CD8-positive, alpha-beta T cell (primary cell): ENCODE measurements at places on chromosomes 4 and X. TPM values are rescaled to one million over a fixed set of nuclear protein-coding genes. Genes with fewer than 3 reads are reported as not detected.
A peak's percentile ranks its signal among the peaks of the same experiment; 100 is the strongest.

- DNase-seq = no peak
These were observed 28.5 kb downstream of the UTP14A start for GRCh38 chrX:129934461-129934860.

- peak; percentile 7 for DNase-seq
These were observed 12.8 kb downstream of the SCD5 start for GRCh38 chr4:82785611-82786400.

SPATA18 gene
- not detected for total RNA-seq

MAGEB10 gene
- total RNA-seq = not detected

DNA sequence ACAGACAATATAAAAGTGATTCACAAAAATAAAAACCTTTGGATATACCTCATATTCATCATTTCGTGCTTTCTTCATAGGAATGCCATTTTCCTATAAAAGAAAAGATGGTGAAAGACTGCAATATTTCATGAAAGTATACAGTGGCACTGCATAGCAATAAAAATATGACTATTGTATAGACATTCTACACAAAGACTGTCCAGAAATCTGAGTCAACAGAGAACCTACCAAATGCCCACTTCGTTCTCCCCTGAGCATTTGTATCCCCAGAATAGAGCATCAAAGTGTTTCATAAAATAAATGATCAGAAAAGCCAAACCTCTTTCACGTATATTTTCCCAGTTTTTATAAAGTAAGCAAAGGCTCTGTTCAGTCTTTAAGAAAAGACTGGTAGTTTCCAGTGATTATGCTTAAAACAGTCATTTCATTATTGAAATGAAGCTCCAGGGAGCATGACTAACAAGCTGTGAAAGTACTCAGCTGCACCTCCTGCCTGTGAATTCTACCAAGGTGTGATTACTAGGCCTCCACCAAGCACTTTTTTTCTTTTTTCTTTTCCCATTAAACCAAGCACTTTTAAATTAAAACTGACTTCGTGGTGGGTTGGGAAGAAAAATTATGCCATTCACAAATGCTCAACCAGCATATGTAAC lies 20.2 kb downstream of the PPA2 start:
- no peak for DNase-seq

DNA sequence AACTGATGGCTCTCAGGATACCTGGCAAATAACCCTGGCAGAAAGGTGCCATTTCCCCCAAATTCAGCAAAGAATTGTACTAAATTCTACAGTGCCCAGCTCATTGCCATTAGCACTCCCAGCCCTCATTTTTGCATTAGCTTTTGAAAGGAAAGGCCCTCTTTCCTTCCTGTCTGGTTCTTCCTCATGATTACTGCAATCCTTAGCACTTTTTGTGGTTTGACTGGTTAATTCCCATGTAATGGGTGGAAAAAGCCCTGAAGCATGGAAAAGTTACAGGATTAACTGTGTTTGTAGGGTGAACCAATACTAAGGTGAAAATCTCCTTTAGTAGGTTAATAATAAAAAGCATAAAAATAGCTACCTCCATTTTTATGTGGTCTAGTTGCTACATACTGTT lies 139.5 kb downstream of the NPNT start:
- DNase-seq = no peak

DNA sequence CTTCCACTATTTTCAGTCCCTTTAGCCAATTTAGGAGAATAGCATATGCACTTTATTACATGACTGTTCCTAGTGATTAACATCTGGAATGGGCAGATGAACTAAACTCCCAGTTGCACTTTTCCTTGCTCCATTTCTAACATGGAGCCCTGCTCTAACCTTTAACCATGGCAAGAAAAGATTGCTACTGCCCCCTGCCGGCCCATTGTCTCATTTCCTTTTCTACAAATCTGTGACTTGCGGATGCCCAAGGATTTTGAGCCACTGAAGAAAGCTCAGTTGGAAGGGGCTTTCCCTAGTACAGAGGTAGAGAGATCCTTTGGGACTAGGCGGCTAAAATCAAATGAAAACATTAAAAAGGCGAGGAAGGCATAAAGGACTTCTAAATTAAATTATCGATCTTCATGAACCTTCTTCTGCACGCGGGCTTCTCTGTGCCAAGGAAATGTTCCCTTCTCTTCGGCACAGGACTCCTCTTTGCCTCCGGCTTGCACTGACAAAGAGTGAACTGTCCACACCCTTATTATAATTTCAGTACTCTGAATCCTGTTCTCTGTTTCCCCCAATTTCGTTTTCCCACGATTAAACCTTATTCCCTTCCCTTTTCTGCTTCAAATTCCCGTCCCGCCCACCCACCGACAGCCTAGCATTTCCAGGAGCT lies 577 bp upstream of the GLRA2 start:
- DNase-seq = peak; percentile 36

DNA sequence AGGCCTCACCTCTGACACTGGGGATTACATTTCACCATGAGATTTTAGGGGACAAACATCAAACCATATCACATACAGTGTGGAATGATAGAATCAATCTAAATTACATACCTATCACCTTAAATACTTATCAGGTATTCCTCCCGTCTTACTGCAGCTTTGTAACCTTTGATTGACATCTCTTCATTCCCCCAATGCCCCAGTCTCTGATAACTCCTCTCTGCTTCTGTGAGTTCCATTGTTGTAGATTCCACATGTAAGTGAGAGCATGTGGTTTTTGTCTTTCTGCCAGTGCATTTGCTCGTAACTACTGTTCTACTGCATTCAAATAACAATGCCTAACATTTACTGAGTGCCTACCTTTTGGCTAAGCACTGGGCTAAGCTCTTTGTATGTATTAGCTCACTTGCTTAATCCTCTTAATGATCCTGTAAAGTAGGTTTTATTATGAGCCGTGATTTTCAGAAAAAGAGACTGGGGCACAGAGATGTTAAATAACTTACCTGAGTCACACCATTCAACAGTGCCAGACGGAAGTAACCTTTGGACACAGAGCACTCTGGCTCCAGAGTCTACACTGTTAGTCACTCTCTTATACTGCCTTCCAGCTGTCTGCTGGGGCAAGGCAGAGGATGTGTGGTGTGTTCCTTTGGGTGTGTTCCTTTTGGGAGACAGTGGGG lies 63.7 kb upstream of the ESX1 start:
- no peak for DNase-seq

DNA sequence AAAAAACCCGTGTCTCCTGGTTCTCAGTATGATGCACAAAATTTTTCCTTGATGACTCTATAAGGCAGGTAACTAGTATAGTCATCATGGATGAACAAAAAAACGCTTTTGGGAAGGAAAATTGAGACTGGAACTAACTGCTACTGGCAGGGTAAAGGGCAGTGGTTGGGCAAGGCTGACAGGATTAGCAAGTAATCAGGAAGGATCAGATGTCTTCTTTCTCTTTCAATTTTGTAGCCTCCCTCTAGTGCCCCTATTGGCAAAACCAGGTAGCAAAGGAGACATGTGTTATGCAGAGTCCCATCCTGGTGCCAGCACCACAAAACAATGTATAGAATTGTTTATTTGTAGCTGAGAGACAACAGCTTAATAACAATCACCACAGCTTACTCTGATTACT lies 12.8 kb upstream of the SLITRK4 start:
- no peak for DNase-seq

DNA sequence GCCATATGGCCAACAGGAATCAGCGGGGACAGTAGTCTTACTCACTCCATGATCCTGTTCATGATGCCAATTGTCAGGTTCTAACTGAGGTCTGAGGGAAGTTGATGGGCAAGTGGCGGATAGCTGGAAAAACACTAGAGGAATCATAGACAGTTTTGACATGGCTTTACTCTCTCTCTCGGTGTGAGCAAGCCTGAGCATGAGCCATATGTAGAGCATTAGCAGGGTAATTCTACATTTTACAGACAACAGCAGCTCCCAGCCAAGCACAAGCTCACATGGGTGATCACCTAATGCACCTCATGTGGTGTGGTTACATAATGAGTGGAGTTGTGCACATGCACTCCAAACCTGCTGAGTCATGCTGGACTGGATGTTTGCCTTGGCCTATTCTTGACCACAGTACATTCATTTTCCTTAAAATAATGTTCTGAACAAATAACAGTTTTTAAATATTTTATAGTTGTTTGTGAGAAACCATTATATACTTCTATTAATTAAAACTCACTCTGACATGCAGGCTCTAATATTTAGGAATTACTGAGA lies 429.2 kb downstream of the GPAT3 start:
- no peak for DNase-seq

GAGE12F gene
- total RNA-seq = not detected

DNA sequence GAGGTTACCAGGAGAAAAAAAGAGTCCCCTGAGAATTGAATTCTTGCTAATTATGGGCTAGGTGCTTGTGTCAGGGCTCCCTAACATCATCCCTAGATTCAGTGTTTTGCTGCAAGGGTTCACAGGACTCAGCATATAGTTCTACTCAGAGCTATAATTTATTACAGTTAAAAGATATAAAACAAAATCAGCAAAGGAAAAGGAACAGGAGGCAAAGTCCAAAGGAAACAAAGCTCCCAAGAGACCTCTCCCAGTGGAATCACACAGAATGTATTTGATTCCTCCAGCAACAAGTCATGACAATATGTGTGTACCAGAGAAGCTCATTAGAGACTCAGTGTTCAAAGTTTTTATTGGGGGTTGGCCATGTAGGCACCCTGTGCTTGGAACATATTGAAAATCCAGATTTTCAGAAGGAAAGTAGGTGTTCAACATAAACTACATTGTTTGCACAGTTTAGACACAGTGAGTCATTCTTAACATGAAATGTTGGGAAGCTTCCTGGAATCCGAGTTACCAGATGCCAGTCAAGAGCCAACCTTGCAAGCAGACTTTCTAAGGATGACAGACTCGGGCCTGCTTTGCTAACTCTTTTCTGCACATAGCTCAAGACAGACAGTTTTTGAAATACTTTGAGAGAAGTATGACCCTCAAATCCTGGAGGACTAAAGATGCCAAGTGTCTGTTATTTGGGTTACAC lies 311.3 kb upstream of the EMCN start:
- no peak for DNase-seq

CCKAR gene
- not detected for total RNA-seq

CORIN gene
- not detected for total RNA-seq

PAQR3 gene
- total RNA-seq = 17.8 TPM

DNA sequence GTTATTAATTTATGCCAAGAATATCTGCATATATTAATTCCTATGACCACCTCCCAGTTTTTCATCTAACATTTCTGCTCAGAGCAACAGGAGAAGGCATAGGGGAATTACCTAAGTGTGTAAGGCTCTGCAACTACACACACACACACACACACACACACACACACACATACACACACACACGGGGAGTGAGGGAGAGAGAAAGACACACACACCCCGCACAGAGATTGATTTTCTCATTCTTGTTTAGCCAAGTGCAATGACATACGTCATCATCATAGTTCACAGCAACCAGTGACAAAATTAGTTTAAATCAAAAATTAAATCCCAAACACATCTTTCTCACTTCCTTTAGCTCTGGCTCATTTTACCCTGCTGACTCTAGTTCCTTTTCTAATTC lies 203.1 kb downstream of the RBMX2 start:
- DNase-seq = no peak

DNA sequence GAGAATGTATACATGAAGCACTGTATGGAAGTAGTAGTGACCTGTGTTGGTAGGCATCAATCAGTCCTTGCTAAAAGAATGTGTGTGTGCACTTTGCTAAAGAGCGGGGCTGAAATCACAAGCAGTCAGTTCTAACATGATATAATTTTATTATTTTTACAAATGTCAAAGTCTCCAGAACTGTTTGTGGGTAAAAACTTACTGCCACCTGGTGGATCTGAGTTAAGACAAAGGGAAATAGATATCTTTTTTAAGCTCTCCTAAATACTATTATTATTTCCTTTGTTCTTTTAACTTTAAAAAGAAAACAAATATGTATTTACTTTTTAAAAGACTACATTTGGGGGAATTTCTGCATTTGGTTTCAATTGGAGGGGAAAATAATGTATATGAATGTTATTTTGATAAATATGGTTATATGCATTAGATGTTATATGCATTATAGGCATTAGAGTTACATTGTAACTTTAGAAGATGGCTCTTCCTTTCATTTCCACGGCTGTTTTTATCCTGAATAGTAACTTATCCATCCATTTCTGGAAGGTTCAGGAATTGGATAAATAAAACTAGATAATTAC lies 7.8 kb upstream of the CLOCK start:
- no peak for DNase-seq

RS1 gene
- total RNA-seq = not detected

UBA6 gene
- total RNA-seq = 44.7 TPM

STOX2 gene
- total RNA-seq = not detected

CTAG1B gene
- total RNA-seq = not detected

PAGE5 gene
- total RNA-seq = not detected

DNA sequence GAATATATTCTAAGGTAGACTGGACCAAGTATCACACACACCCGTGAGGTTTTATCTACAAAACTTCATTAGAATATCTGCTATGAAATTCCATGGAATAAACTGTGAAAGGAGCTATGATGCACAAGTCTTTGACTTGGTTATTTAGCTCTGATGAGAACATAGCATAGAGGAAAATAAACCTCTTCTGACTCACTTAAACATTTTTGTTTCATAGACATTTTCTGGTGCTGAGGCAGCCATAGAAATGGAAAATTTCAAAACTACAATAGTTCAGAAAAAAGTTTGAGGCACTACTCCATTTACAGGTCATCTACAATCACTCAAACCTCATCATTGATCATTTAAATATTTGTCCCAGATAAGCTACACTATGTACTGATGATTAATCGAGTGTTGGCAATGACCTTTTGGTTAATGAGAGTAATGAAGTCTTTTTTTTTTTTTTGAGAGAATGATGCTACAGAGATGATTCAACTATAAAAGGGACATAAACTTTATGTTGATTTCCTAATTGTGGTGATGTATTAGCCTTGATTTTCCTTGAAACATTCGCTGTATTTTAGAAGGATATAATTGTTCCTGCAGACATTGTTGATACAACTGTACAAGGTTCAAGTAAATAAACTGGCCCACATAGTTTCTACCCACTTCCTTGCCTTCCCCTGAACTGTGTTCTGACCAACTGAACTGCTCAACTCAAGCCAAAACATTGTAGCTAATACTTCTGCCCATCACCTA lies 77.5 kb downstream of the AREG start:
- DNase-seq = no peak

GRCh38 chr4:70606459-70606858 lies 14.4 kb downstream of the AMBN start:
- DNase-seq = no peak

DNA sequence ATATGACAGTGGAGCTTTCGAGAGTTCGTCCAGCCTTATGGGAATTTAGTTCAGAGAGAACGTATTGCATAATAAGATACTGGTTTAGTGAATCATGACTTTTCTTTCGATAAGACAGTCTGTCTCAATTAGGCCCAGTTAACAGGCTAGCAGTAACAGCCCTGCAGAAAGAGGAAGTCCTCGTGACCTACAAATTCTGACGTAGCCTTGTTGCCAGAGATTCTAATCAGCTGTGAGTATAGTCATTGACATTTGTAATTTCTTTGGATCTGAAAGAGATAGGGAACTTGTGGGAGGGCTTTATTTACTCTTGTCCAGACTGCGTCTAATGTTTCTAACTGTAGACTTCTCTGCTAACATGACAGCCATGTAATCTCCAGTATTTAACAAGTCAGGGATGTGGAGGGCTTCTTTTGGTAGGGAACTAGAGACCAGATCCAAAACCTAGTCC lies 15.8 kb downstream of the ART3 start:
- DNase-seq = no peak

ADGRA3 gene
- total RNA-seq = 1.9 TPM

- DNase-seq = peak; percentile 51
These were observed 6.7 kb upstream of the PRICKLE3 start for GRCh38 chrX:49192722-49193328.

- peak; percentile 59 for DNase-seq
These were observed 78.6 kb downstream of the CAMK2D start for GRCh38 chr4:113682730-113683537.

- DNase-seq = peak; percentile 20
These were observed 124.5 kb downstream of the CFAP299 start for GRCh38 chr4:80459918-80460473.
